ENCODE measurements at places on chromosomes 3 and 15. TPM values are rescaled to one million over a fixed set of nuclear protein-coding genes. Genes with fewer than 3 reads are reported as not detected.
A peak's percentile ranks its signal among the peaks of the same experiment; 100 is the strongest.

The BNC1 gene
- not detected for total RNA-seq

The TOMM70 gene
- total RNA-seq: 77.2 TPM

The SMAD6 gene
- total RNA-seq: 2.6 TPM

The SCN10A gene
- total RNA-seq: not detected

The KBTBD12 gene
- total RNA-seq: not detected

The ISLR gene
- not detected for total RNA-seq

The ALG1L2 gene
- not detected for total RNA-seq

- H3K4me1 ChIP-seq: no peaks in the 10 kb centered on the region
- no peak overlapping the region for H3K27ac ChIP-seq
- H3K36me3 ChIP-seq: no peaks in the 10 kb centered on the region
- no peak for DNase-seq
- H3K4me3 ChIP-seq: no peak overlapping the region
- H3K27me3 ChIP-seq: no peaks in the 10 kb centered on the region
Measured at GRCh38 chr15:79815468-79815867, 81.3 kb downstream of the MTHFS start.

DNA sequence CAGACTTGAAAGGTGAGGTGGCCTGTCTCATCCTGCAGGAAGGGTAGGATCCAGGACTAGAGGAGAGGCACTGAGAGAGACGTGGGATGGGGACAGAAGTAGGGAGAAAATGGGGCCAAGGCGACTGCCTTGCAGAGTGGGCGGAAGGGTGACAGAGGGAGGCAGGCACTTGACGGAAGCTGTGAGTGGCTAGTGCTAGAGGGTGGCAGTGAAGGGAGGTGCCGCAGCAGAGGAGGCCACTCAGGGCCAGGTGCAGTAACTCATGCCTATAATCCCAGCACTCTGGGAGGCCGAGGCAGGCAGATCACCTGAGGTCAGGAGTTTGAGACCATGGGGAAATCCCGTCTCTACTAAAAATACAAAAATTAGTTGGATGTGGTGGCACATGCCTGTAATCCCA lies 7.3 kb downstream of the CCDC33 start:
- peaks cover 34% of the 10 kb centered on the region for H3K27me3 ChIP-seq
- H3K36me3 ChIP-seq: no peaks in the 10 kb centered on the region
- DNase-seq: no peak
- peaks cover 13% of the 10 kb centered on the region for H3K4me1 ChIP-seq
- H3K27ac ChIP-seq: no peak overlapping the region

GRCh38 chr3:196533260-196533681 lies 18.1 kb upstream of the SMCO1 start:
- no peak for DNase-seq
- H3K27ac ChIP-seq: no peak overlapping the region
- H3K27me3 ChIP-seq: no peaks in the 10 kb centered on the region
- no peak overlapping the region for H3K4me3 ChIP-seq

- no peak overlapping the region for H3K4me3 ChIP-seq
- DNase-seq: peak; percentile 36
- H3K27me3 ChIP-seq: peaks cover 4% of the 10 kb centered on the region
Measured at GRCh38 chr3:120795959-120796358, 53.4 kb downstream of the GTF2E1 start.

GRCh38 chr3:101069901-101070798 lies 76.9 kb upstream of the ABI3BP start:
- H3K27me3 ChIP-seq: no peaks in the 10 kb centered on the region
- no peaks in the 10 kb centered on the region for H3K36me3 ChIP-seq
- H3K4me3 ChIP-seq: no peak overlapping the region
- no peaks in the 10 kb centered on the region for H3K4me1 ChIP-seq
- H3K27ac ChIP-seq: no peak overlapping the region

- H3K4me3 ChIP-seq: no peak overlapping the region
- no peaks in the 10 kb centered on the region for H3K27me3 ChIP-seq
- no peak overlapping the region for H3K27ac ChIP-seq
- no peaks in the 10 kb centered on the region for H3K36me3 ChIP-seq
Measured at GRCh38 chr15:86611417-86612040, 531.9 kb downstream of the AGBL1 start.

GRCh38 chr15:88018869-88019641 lies 237.5 kb downstream of the NTRK3 start:
- H3K4me1 ChIP-seq: no peaks in the 10 kb centered on the region
- no peak overlapping the region for H3K4me3 ChIP-seq
- DNase-seq: no peak
- no peaks in the 10 kb centered on the region for H3K27me3 ChIP-seq
- H3K36me3 ChIP-seq: no peaks in the 10 kb centered on the region
